GM23248 (cell line): ENCODE measurements at places on chromosomes 12 and 14.
A peak's percentile ranks its signal among the peaks of the same experiment; 100 is the strongest.

DNA sequence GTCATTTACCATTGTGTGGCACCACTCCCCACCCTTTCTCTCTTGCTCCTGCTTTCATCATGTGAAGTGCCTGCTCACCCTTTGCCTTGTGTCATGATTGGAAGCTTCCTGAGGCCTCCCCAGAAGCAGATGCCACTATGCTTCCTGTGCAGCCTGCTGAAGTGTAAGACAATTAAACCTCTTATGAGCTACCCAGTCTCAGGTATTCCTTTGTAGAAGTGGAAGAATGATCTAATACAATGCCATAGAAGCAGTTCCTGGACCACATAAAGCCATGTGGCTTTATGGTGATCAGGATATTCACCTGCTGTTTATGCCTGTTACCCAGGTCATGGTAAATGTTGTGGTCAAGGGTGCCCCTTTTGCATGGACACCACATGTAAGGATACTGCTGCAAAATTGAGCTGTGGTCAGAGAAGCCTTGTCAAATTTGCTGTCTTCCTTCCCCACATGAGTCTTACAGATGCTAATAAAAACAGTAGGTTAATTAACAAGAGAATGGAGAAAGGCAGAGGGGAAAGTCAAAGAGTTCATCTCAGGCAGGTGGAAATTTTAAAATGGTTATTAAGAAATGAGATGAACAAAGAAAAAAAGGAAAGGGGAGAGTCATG is 112.8 kb upstream of the IFNG-AS1 start:
- no peak for DNase-seq

GRCh38 chr12:120352117-120352516 is 16.8 kb downstream of the MSI1 start:
- peak; percentile 67 for DNase-seq

DNA sequence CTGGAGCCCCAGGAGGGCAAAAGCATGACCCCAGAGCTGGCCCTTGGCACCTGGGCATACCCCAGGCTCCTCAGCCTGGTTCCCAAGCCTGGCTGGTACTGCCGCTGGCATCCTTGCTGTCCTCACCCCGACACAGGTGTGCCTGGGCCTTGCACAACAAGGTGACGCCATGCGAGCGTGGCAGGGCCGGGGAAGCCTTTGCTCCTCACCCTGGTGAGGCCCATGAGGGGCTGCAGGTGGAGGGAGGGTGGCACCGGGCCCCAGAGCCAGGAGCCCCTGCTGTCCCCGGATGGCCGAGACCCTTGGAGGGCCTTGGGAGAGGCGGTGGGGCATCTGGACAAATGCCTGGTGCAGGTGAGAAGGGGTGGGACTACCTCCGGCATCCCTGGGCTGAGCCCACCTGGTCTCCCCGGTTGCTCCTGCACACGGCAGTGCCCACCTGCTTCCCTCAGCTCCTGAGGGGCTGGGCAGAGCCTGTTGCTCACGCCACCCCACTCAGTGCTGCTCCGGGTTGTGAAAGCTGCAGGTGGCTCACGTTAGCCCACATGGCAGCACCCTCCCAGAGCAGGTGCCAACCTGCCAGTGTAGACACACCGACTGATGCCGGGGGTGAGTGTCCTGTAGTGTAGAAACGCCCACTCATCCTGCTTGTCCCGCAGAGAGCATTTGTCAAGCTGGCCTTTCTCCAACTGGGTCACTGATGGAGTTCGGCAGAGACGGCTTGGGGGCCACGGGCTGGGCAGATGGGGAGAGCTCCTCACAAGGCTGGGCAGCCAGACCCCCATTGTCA is 24.6 kb upstream of the KIF26A start:
- no peak for DNase-seq

DNA sequence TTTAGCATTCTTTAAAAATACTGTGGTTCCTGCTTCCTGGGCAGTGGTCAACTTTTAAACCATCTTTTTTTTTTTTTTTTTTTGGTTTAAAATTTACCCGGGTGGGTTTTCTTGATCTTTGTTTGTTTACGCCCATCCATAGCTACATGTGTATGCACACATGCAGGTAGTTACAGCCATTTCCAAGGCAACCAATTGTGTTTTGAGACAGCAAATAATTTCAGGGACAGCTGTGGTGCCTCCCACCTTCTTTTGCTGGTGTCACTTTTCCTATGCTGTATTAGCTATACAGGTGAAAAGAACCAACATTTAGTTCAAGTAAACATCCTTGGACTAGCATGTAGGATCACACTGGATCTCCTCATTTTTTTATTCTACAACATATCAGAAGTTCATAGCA is 52.0 kb upstream of the PSMA6 start:
- DNase-seq: no peak

DNA sequence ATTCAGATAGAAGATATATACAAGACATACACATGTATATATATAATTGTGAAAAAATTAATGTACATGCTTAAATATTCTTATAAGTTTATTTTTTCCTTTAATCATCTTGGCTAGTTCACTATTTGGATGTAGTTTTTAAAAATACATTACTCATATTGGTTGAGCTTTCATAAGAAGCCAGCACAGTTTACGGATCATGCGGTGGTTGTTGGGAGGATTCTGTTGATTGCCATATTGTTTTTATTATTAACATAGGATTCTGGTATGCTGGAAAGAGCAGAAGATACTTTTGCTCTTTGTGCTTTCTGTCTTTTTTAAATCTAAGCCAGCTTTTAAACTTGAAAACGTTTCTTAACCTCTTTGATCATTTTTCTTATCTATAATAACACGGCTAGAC is 163.4 kb downstream of the OTOGL start:
- peak; percentile 69 for DNase-seq

GRCh38 chr14:96051231-96051630 is 12.1 kb downstream of the C14orf132 start:
- no peak for DNase-seq

GRCh38 chr12:106345746-106346145 is 11.8 kb upstream of the POLR3B start:
- peak; percentile 41 for DNase-seq

GRCh38 chr12:31491241-31491794 is 99.6 kb downstream of the DENND5B start:
- DNase-seq: no peak

- DNase-seq: peak; percentile 86
These were observed 27.7 kb downstream of the FIGNL2 start for GRCh38 chr12:51820526-51821439.

DNA sequence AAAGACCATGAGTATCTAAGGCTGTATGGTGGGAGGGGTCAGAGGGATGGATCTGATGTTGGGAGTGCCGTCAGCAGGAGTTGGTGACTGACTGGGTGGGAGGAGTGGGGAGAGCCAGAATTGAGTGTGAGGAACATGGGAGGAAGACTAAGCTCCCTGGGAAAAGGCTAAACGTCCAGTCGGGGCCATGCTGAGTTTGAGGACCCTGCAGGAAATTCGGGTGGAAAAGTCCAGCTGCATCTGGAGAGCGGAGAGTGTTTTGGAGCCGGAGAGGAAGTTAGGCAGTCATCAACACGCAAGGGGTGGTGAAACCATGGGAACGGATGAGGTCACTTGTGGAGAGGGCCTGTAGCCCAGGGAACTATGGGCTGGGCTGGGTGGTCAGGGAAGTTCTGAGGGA is 60.9 kb downstream of the ELK3 start:
- peak; percentile 85 for DNase-seq

DNA sequence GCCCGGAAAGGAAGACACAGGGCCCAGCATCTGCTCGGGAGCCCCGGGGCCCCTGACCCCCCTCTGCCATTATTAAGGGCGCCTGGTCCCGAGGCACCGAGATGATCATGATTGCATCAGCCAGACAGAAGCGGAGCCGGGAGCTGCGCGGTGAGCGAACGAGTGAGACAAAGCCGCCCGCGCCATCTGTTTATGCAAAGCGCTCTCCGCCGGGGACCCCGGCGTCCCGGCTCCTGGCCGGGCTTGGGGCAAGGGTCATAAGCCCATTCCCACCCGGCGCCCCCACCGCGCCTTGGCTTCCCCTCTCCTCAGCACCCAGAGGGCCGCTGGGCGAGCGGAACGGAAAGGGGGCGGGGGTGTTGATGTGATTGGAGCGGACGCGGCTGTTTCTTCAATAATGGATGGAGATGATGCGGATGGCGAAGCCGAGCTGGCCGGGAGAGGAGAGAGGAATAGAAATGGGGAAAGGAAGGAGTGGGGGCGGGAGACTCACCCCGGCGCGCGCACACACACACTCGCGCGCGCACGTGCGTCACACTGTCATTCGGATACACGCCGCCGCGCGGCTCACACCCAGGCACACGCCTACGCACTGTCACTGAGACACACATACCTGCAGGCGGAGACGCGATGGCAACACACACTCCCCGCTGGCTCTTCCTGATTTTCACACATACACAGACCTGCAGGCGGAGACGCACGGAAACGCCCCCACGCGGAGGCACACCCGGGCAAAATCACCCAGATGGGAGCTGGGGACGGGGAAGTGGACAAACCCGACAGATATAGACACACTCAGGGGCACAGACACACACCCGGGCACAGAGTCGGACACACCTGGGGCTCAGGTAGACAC is 10.7 kb downstream of the STAC3 start:
- DNase-seq: peak; percentile 89
